Activated gamma-delta T cell treated with Interleukin-2 at 50 U/mL for 16 hours (primary cell): ENCODE measurements at places on chromosomes 12 and 14.

- peak; percentile 22 for DNase-seq
These were observed 13.7 kb upstream of the TMEM106C start for GRCh38 chr12:47949441-47950341.

GRCh38 chr14:97994020-97994531, 1196.9 kb downstream of the VRK1 start:
- no peak for DNase-seq

GRCh38 chr14:98952593-98953350, 319.2 kb downstream of the BCL11B start:
- DNase-seq: no peak

GRCh38 chr12:21888276-21888863, 52.9 kb downstream of the ABCC9 start:
- DNase-seq: no peak

DNA sequence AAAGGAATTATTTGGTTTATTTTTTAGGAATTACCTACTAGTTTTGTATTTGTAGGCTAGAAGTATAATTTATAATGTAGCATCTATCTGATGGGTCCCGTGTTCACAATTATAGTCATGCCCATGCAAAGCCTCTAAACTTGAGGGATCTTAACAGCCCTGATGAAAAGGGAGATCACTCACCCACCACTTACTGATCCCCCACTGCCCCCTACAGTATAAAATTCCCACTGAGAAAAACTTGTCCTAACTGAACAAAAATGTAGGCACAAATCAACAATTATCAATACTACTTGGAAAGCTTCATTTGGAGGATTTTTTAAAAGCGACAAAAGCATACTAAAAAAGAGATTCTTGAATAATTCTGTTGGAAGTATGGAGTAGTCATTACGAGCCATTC, 21.0 kb downstream of the WIF1 start:
- no peak for DNase-seq

- no peak for DNase-seq
These were observed 43.9 kb downstream of the PPP4R3A start for GRCh38 chr14:91466192-91466591.

DNA sequence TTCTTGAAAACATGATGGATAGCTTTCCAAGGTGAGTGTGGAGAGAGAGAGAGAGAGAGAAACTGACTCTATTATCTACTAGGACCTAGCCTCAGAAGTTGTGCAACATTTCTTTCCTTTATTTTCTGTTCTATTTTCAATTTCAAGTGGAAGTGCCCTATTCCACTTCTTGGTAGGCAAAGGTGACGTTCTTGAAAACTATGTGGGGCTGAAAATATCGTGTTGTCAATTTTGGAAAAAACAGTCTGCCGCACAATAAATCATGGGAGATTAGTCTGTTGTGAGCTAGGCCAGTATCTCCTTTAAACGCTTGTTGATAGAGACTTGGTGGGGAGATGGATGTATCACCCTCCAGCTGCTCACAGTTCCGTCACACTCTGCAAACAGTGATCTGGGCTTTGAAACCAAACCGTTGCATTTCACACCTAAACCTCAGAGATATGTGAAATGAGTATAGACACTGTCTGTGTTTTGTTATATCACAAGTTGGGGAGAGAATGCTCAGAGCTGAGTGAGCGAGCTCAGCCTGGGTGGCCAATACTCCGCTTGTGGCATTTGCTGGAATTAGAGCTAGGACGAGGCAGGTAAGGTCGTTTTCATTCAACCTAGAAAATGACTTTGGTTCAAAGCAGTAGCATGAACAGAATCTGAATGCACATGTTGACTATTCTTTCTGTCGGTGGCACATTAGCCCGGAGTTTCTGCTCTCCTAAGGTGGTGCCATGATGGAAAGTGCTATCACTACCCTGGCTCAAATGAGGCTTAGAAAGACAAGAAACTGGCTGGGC, 75.1 kb upstream of the ST8SIA1 start:
- peak; percentile 39 for DNase-seq

GRCh38 chr12:122610207-122610606, 83.2 kb downstream of the KNTC1 start:
- DNase-seq: no peak

DNA sequence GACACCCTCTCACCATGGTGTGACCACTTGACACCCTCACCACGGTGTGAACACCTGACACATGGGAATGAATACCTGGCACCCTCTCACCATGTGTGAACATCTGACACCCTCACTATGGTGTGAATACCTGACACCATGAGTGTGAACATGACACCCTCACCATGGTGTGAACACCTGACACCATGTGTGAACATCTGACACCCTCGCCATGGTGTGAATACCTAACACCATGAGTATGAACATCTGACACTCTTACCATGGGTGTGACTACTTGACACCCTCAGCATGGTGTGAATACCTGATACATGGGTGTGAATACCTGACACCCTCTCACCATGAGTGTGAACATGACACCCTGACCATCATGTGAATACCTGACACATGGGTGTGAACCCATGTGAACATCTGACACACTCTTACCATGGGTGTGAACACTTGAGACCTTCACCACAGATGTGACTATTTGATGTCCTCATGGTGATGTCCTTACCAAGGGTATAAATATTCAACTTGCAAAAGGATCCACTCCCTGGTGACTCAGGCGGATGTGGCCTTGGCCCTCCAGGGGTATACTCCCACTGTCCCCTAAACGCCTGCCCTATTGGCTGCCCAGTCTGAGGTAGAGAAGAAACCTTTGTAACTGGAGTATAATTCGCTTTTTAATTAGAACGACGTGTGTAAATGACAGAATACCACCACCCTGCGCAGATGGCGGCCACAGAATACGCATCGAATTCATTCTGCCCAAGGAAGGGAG, 29.1 kb downstream of the RFLNA start:
- no peak for DNase-seq

DNA sequence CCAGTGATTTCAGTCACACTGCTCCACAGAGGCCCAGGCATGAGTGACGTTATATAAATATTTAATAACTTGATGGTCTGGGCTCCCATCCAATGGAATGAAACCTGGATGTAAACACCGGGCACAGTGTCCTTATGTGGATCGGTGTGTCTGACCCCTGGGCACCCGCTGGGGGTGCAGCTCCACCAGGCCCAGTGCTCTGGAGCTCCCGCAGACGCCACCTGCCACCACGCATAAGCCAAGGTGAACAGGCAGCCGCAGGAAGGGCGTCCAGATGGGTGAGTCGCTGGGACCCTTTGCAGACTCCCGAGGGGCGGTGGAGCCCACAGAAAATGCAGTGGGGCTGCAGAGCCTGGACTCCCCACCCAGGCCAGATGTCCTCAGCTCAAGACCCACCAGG, 121.6 kb downstream of the SCARB1 start:
- no peak for DNase-seq

- no peak for DNase-seq
These were observed 34.0 kb downstream of the ALG10B start for GRCh38 chr12:38350342-38351174.

- no peak for DNase-seq
These were observed 53.1 kb downstream of the SIX6 start for GRCh38 chr14:60561845-60562746.

DNA sequence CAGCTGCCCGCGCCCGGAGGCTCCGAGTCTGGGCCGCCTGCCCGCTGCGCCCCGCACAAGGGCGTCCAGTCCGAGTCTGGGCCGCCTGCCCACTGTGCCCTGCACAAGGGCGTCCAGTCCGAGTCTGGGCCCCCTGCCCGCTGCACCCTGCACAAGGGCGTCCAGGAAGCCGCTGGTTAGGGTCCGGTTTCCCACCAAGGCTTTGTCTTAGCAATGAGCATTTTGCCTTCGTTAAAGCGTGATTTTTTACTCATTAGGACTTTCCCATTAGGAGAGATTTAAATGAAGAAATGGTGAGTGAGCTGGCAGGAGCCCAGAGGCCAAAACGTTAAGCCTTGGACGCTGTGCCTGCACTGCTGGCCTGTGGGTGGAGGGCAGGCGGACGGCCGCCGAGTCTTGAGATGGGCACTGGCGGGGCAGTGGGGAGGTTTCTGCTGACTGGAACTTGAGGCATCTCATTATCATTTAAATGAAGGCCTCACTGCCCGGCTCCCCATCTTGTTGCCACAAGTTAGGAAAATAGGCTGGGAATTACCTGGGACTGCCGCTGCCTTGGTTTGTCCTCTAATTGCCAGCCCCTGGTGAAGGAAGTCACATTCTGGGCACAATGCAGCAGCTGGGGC, 36.0 kb downstream of the FBRSL1 start:
- no peak for DNase-seq

GRCh38 chr12:63846238-63846967, 1.9 kb downstream of the SRGAP1 start:
- DNase-seq: no peak

GRCh38 chr14:43621282-43621681, 885.8 kb downstream of the FSCB start:
- no peak for DNase-seq

GRCh38 chr12:46261646-46262045, 7.2 kb downstream of the SLC38A1 start:
- no peak for DNase-seq

GRCh38 chr14:69776875-69777453, 10.0 kb downstream of the SRSF5 start:
- DNase-seq: no peak

GRCh38 chr14:77844802-77845201, 44.9 kb downstream of the ADCK1 start:
- no peak for DNase-seq

DNA sequence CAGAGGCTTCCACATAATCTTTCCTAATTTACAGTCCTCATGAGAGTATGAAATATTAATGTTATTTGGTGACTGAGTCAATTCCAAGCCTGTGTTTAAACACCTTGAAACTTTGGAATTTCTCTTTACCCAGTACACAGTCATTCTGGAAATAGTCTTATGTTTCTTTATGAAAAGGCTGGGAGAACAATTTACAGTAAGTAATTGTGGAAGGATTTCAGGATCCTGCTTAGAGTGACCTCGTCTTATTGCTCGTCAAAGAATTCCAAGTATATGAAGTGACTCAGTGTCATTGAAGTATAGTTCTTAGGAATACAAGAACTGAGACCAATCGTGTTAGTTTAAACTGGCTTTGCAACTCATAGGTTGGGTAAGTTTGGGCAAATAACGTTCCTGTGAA, 634.2 kb downstream of the SLC16A7 start:
- DNase-seq: no peak

- DNase-seq: no peak
These were observed 96.6 kb downstream of the EMP1 start for GRCh38 chr12:13293096-13293495.

- DNase-seq: no peak
These were observed 2.3 kb upstream of the SMOC1 start for GRCh38 chr14:69876848-69877306.

DNA sequence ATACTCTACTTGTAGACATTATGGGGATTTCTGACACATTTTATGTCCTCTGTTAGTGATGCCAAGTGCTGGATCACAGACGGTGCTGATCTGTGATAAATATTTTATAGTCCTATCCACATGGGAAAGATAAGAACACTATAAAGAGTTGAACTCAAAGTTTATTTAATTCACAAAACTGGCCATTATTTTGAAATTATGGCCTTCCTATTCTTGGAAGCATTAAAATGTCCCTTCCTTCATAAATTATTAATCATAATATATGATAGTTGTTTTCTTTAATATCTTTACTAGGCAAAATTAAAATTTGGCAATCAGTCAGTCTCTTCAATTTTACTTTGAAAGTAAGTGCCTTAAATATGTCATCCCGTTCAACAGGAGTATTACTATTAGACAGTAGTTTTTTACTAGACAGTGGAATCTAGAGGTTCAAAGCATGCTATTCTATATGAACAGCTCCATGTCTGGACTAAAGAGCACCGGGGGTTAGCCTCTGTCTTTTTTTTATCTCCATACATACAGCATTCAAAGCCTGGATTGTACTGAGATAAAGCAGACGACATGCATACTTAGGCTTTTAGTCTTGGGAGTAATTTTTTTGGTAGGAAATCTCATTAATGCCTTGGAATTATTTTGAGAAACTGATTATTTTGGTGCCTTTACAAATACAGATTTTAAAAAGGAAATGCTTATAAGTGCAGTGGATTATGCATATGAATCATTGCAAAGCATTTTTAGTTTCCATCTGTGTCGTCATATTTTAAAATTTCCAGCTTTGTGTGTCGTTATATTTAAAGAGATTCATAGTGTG, 306.1 kb upstream of the RGS6 start:
- DNase-seq: no peak

GRCh38 chr12:75838309-75838708, 193.3 kb downstream of the PHLDA1 start:
- no peak for DNase-seq

DNA sequence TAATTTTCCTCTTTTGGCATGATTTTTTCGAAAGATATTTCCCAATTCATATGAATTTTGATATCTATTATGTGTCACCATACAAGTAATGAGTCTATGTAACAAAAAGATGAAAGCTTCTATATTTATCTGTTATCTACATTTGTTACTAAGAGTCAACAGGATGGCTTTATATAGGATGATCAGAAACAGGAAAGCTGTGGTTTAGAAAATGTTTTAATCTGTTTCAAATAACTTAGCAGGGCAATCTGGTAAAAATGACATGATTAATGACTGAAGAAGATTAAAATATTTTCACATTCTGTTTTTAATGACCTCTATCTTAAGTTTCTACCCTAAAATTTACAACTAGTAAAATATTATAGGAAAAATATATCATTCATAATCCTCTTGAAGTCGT, 105.8 kb downstream of the MSRB3 start:
- DNase-seq: no peak

- no peak for DNase-seq
These were observed 144.6 kb downstream of the GCH1 start for GRCh38 chr14:54758041-54758440.

- no peak for DNase-seq
These were observed 93.9 kb downstream of the PLBD1 start for GRCh38 chr12:14473707-14474287.

DNA sequence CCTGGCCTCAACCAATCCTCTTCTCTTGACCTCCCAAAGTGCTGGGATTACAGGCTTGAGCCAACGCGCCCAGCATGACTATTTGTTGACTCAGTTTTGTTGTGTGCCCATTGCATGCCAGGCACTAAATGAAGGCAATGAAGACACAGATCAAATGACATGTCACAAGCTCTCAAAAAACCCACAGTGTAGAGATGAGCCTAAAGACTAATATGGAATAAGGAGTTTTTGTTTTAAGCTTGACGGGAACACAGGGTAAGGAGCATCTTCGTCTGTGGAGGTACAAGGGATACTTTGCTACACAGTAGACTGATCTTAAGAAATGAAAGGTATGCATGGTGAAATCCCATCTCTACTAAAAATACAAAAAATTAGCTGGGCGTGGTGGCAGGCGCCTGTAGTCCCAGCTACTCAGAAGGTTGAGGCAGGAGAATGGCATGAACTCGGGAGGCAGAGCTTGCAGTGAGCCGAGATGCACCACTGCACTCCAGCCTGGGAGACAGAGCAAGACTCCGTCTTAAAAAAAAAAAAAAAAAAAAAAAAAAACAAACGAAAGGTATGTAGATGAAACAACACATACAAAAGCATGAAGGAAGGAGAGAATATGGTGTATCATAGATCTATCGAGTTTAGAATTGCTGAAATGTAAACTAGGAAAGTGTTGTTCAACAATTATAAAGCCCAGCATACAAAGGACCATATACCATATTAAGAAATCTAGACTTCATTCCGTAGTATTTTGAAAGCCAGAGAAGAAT, 122.1 kb upstream of the PTPRB start:
- DNase-seq: no peak

- DNase-seq: no peak
These were observed 176.4 kb downstream of the GRIN2B start for GRCh38 chr12:13805041-13805440.
